Stimulated activated CD8-positive, alpha-beta memory T cell treated with anti-CD3 and anti-CD28 coated beads, Interleukin-7, amount 100 ng/mL, for 1 hour (primary cell): ENCODE measurements at places on chromosomes 2 and 18.

DNA sequence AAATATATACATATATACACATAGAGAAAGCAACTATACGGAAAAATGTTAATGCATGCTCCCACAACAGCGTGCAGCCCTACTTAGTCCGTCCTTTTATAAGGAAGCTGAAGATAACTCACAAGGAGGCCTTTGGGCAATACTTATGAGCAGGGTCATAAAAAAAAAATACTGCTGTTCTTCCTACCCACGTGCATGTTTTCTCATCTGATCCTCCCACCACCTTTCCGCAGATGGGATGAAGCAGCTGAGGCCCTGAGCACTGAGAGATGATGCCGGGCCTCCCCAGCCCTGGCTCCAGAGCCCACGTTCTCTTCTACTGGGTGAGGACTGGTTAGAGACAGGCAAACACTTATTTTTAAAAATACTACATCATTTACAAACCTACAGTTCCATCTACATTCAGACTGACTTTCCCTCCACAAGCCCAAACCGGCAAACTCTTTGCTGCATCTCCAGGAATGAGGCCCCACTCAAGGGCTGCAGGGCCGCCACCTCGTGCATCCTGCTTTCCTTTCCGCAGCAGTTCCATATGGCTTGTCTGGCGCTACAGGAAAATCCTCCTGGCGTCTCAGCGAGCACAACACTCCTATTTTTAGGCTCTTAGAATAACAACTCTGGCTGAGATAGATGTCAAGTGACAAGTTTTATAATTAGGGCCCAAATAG is 41.6 kb downstream of the TBC1D8 start:
- DNase-seq: no peak

DNA sequence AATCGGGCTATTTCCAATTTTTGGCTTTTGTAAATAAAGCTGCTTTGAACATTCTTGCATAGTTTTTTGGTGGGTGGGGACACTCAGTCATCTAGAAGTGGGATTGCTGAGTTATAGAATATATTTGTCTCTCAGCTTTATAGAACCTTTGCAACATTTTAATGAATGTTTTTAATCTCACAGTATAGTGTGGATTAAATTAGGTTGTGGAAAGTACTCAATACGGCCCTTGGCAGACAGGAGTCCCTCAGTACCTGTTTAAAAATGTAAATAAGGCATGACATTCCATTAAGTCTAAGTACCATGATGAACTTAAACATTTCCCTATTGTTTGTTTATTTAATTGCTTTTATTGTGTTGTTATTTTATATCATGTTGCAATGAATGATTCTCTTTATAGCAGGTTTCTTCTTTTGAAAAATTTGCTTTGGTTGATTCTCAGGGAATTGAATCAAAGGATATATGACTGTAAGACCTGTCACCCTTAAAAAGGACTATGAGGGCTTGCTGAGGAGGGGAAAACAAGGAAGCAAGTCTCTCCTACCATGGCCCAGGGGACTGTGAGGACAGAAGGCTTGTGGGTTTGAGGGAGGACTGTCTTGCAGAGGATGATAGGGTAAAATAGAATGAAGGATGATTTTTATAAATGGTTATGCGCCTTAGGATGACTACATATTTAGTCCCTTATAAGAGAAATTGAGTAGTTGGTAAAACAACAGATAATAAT is 165.1 kb downstream of the RPIA start:
- no peak for DNase-seq

DNA sequence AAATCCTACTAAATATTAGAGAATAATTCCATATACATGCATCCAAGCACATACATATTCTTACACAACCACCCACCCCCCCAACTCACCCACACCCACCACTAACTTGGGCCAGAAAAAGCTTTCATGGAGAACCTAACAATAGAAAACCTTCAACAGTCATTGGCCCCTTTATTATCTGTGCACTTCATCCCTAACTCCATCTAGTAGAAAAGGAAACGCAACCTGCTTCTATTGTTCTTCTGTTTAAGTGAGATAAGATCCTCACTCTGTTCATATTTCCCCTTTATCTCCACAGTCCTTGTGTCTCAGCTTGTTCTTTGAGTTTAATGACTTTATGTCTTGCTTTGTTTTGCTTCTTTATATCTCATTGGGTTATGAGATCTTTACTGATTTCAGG is 1740.2 kb upstream of the CELF4 start:
- no peak for DNase-seq

GRCh38 chr2:96247009-96247408 is 18.8 kb downstream of the TMEM127 start:
- DNase-seq: no peak

GRCh38 chr2:173831312-173832229 is 133.6 kb downstream of the SP3 start:
- no peak for DNase-seq

- no peak for DNase-seq
Measured at GRCh38 chr2:99085421-99085820, 56.1 kb upstream of the C2orf15 start.

DNA sequence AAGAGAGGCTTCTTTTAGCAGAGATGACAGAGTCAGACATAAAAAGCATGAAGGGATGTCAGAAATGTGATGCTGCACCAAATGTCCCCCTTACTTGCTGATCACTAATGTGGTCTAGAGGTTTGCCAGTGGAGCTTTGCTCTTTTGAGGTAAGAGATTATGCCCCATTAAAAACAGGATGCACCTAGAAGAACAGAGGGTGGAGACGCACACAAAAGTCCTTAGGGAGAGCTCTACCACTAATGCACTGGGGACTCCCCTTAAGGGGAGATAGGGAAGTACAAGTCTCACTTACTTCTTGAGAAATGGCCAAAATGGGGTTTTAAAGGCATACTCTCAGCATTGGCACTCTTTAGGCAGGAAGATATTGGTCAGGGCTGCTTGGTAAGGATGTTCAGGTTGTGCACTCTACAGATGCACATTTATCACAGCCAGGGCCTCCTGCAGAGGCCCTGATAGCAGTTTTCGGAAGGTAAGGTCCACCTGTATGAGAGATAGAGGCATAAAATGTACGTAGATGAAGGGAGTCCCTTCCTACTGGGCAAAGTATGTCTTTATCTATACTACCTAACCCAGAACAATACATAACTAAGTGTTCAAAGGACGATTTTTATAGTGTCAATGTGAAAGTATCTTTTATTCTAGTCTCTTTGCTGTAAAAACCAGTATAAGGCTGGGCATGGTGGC is 17.0 kb upstream of the SCYGR1 start:
- no peak for DNase-seq

- DNase-seq: no peak
Measured at GRCh38 chr2:216242365-216242764, 129.9 kb downstream of the MARCHF4 start.

GRCh38 chr2:23803965-23804542 is 122.9 kb downstream of the ATAD2B start:
- no peak for DNase-seq

DNA sequence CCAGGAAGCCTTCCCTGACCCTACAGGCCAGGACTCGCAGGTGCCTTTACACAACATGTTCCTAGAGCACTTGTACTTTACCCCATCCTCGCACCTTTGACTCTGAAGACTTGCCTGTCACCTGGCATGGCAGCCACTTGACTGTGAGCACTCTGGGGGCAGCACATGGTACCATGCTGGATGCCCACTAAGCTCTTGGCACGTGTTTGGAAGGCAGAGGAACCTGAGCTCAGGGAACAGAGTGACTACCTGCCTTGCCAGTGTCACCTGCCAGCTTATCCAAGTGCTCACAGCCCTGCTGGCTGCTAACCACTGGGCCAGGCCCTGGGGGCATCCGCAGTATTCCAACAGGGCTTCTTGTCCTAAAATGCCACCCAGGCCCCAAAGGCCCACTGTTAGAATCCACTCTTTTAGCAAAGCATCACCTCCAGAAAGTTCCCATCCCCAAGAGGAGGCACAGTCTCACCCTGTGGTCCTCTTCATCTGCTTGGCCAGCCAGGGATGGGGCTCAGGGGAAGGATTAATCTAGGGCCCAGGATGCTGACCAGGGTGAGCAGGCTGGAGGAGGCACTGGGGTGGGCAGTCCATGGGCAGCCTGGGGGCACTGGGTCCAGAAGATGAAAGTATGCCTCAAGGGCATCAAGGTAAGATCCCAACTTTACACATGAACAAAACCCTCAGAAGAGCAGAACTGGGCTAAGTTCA is 57.0 kb downstream of the ZBTB7C start:
- DNase-seq: no peak

DNA sequence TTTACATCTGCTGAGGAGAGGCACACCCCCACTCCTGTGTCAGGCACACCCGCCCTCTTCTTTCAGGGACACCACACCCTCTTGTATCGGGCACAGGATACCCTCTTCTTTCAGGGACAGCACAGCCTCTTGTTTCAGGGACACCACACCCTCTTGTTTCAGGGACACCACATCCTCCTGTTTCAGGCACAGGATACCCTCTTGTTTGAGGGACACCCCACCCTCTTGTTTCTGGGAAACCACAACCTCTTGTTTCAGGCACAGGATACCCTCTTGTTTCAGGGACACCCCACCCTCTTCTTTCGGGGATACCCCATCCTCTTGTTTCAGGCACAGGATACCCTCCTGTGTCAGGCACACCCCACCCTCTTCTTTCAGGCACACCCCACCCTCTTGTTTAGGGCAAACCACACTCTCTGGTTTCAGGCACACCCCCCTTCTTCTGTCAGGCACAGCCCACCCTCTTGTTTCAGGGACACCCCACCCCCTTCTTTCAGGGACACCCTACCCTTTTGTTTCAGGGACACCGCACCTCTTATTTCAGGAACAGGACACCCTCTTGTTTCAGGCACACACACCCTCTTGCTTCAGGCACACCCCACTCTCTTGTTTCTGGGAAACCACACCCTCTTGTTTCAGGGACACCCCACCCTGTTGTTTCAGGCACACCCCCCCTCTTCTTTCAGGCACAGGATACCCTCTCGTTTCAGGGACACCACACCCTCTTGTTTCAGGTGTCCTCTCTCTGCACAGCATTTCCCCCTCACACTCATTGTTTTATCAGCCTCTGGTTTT is 96.2 kb downstream of the TPO start:
- DNase-seq: no peak

DNA sequence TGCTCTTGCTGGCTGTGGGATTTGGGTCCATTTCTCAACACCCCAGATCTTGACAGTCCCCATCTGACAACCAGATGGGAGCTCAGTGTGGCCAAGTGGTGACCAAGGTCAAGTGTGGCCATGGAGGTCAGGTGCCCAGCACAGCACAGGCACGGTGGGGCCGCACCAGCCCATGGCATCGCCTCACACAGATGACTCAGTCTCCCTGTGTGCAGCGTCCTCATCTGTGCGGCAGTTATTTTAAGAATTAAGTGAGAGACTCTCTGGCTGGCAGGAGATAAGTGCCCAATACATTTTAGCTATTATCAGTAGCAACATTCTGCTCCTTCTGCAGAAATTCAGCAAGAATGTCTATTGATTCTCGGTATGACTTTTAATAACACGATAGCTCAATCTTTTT is 167.2 kb downstream of the DDX1 start:
- no peak for DNase-seq

GRCh38 chr2:104846786-104847585 is 6.9 kb upstream of the POU3F3 start:
- no peak for DNase-seq

DNA sequence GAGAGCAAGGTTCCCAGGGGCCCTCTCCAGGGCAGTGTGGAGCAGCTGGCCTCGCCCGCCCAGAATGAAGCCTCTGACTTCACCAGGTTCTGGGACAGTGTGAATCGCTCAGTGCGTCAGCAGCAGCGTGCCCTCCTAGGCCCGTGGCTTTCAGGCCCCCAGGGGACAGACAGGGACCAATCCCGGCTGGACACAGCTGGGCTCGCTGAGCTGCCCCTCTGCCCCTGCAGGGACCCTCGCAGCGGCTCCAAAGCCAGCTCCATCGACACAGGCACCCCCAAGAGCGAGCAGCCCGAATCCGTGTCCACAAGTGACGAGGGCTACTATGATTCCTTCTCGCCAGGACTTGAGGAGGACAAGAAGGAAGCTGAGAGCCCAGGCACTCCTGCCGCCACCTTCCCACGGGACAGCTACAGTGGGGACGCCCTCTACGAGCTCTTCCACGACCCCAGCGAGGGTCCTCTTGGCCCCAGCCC is 7.6 kb downstream of the AMER3 start:
- no peak for DNase-seq

GRCh38 chr2:19709553-19709952 is 192.2 kb downstream of the TTC32 start:
- no peak for DNase-seq

DNA sequence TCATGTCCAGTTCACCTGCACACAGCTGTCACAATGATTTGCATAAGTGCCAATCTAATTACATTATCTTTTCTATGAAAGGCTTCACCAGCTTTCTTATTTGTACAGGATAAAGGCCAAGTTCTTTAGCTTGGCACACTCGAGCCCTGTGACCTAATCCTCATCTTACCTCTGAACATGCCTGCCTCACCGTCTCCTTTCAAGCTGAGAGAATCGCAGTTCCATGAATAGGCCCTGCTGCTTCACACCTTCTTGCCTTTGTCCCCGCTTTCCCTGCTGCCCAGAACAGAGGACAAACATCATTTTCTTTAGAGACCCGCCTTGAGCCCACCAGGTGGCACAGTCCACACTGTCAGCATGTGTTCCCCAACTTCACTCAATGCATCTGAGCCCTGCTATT is 1094.7 kb downstream of the BCL11A start:
- DNase-seq: no peak
